Skeletal muscle cell (primary cell): ENCODE measurements at places on chromosomes 3 and 15.

GRCh38 chr3:66224220-66224619 is 3.4 kb downstream of the SLC25A26 start:
- DNase-seq, result no peak

DNA sequence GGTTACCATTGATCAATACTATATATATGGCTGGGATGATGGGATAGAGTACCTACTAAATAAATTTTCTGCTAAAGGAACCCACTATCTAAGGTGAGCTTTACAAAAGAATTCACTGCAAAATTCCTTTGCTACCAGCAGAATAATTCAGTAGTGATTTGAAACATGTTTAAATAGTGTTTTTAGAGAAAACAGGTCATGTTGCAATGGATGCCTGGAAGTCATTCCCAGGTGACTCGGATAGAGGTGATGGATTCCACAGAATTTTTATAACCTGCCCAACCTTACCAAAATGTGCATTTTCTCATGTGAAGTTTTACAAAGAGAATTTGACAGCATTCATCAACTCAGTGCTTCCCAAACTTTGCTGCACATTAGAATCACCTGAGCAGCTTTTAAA is 53.2 kb downstream of the CEP152 start:
- no peak for DNase-seq

- no peak for DNase-seq
Observed at GRCh38 chr3:6962801-6963200, 101.9 kb downstream of the GRM7 start.

DNA sequence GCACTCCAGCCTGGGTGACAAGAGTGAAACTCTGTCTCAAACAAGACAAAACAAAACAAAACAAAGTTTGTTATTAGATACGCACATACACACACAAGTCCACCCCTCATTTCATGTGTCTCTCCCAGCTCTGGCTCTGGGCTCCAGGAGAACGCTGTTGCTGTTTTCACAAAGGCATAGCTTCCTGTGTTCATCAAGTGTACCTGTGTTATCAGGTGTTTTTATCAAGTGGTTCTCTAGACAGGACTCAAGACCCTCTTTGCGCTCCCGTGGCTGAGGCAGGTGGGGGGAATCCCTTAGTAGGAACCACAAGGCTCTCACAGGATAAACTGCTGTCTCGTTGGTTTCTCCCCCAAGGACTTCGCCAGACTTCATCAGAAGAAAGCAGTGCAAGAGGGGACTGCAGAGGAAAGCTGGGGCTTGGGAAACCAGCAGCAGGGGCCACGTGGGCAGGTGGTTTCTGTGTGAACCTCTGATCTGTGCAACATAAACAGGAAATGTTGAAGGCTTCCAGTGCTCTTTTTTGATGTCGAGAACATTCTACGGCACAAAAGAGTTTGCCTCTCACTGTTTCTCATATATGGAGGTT is 6.9 kb upstream of the PPP1R2 start:
- no peak for DNase-seq

- no peak for DNase-seq
Observed at GRCh38 chr15:78641102-78641748, at the start of gene CHRNB4. TSS of gene CHRNB4 (minus strand) at chr15:78641210. CDS start at chr15:78641133, 77 bp downstream.

GRCh38 chr15:73856458-73857192 is 16.7 kb upstream of the TBC1D21 start:
- no peak for DNase-seq

DNA sequence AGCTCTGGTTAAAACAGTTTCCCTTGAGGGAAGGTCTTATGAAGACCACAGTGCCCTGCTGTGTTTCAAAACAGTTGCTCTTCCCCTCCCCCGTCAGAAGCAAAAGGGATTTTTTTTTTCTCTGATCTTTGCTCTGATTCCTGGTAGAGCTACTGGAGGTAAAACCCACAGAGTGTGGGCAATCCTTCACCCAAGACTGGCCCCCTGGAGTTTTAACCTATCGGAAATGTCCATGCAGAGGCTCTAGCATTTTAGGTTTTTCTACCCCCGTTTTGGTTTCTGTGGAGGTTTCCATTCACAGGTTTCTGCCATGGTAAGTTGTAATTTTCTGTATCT is 27.7 kb downstream of the GRM2 start:
- no peak for DNase-seq

- DNase-seq, result no peak
Observed at GRCh38 chr15:88678755-88679154, 39.9 kb downstream of the ISG20 start.

DNA sequence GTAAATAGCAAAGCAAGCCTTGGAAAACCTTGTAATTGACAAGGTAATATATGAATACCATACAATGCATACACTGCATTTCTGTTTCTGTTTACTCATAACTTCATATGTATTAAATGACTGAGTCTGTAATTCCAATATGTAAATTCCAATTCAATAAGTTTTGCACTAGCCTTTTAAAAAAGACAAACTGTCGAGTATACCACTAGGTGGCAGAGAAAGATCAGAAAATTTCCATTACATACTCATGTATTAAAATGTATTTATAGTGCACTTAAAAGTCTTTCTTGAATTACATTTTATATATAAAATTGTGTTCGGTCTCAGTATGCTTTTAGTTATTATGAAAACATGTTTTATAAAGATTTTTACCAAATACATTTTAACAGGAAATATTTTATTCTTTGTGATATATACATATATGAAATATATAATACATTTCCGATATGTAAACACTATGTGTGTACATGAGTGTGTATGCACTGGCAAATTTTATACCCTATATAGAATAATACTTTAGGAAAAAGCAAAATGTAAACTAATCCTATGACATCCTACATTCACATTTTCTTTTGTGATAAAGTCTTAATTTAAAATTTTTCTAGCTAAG is 216.8 kb downstream of the VGLL3 start:
- no peak for DNase-seq

DNA sequence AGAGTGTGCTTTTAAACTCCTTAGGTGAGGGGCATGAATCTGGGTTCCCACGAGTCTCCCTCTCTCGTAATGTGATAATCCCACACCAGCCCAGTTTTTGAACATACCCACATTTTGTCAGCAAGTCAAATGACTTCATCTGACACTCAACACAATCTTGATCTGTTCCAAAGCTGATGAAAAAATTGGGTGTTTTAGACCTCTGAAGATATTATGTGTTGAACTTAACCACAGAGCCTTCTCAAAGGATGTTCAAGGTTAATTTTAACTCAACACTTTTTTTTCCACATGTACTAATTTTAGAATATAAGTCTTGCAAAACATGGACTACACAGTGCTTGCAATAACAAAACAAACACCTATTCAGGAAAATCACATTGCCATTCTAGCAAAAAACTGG is 123.1 kb downstream of the TGFBR2 start:
- no peak for DNase-seq

- no peak for DNase-seq
Observed at GRCh38 chr15:68195336-68196112, 9.6 kb downstream of the CALML4 start.

DNA sequence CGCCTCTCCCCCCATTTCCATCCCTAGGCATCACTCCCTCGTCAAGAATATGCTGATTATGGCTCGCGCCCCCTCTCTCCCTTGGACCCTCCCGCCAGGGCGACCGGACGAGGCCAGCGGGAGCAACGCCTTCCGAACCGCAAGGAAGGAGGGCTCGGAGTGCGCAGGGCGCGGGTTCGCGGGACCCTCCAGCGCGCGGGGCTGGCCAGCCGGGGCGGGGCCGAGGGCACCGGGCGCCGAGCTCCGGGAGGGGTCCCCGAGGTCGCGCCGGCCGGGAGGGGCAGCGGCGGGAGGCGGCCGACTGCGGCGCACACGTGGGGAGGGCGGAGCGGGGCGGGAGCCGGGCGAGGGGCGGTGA is 483 bp downstream of the EHD4 start:
- no peak for DNase-seq

DNA sequence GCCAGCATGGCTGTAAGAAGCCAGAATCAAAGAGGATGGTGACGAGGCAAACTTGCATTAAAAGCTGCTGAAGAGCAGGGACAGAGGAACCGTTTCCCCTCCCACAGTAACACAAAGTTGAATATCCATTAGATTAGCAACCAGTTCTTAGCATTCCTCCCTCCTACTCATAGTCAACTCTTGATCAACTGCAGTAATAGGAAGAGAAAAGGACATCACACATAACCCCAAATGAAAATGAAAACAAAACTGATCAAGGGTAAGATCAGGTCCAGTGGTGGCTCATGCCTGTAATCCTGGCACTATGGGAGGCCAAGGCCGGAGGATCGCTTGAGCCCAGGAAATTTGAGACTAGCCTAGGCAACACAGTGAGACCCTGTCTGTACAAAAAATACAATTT is 165.2 kb downstream of the GREM1 start:
- DNase-seq, result no peak

DNA sequence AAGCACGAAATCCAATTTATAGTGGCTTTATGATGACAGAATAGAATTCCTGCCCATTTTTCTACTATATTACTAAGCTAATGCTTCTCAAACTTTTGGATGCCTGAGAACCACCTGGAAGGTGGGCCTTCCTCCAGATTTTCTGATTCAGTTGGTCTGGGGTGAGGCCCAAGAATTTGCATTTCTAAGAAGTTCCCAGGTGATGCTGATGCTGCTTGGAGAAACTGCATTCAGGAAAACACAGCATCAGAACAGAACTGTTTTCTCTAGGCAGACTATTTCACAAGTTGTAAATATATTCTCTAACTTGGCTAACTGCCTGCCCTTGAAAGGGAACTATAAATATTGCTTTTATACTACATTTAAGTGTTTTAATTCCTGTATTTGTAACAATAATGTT is 644.9 kb upstream of the DPPA4 start:
- DNase-seq, result no peak

DNA sequence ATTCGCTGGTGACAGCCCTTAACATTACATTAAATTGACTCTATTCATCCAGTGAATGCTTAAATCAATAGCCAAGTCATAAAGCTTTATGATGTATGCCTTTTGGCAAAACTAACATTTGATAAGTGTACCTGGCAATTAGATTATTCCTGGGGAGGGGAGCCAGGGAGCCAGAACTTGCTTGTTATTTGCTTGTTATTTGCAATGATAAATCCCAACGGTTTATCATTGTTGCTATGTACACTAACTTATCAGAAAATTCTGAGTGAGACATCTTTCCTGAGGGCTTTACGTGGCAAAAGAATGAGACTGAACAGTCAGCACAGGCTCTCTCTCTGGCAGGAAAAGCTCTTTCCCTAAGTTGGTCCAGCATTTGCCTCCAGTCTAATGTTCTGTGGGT is 35.8 kb upstream of the FBN1 start:
- no peak for DNase-seq

GRCh38 chr15:32778391-32779176 is 60.8 kb downstream of the GREM1 start:
- DNase-seq, result no peak

DNA sequence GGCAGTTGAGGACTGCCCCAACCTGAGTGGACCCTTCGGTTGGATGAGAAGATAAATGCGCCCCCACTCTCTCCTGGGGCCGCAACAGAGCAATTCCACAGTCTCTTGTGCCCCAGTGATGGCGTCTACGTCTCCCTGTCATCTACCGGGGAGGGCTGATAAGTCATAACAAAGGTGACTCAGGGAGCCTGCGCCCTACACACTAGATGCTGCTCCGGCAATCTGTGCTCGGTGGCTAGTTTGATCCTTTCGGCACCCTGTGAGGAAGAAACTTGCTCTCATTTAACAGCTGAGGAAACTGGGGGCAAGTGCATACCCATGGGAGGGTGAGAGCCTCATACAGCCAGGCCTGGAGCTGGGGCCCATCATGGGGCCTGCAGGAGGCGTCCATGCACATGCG is 14.1 kb upstream of the SEMA3F start:
- DNase-seq, result no peak

GRCh38 chr15:64013179-64014062 is 32.9 kb downstream of the DAPK2 start:
- DNase-seq, result no peak

- DNase-seq, result no peak
Observed at GRCh38 chr3:160170409-160171370, 54.5 kb upstream of the C3orf80 start.

DNA sequence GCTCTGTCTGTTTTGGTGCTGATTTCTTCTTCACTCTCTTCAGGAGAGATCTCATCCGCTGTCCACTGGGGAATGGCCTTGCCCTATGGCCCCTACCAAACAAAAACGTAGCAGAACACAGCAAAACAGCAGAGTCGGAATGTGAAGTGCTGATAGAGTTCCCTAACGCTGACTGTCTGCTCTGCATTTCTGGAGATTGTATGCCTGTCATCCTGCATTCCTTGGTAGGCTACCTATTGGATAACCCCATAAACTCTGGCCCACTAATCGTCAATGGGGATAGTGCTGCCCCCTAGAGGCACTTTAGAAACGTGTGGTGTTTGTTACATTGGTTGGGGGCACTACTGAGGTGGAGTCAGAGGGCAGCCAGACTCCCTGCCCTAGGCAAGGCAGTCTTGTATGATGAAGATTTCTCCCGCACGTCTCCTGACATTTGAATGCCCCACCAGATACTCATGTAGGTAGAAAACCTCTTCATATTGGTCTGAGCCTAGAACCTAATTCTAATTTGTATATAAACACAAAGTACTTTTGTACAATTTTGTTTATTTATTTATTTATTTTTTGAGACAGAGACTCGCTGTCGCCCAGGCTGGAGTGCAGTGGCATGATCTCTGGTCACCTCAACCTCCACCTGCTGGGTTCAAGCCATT is 15.6 kb upstream of the MAGEF1 start:
- DNase-seq, result no peak

DNA sequence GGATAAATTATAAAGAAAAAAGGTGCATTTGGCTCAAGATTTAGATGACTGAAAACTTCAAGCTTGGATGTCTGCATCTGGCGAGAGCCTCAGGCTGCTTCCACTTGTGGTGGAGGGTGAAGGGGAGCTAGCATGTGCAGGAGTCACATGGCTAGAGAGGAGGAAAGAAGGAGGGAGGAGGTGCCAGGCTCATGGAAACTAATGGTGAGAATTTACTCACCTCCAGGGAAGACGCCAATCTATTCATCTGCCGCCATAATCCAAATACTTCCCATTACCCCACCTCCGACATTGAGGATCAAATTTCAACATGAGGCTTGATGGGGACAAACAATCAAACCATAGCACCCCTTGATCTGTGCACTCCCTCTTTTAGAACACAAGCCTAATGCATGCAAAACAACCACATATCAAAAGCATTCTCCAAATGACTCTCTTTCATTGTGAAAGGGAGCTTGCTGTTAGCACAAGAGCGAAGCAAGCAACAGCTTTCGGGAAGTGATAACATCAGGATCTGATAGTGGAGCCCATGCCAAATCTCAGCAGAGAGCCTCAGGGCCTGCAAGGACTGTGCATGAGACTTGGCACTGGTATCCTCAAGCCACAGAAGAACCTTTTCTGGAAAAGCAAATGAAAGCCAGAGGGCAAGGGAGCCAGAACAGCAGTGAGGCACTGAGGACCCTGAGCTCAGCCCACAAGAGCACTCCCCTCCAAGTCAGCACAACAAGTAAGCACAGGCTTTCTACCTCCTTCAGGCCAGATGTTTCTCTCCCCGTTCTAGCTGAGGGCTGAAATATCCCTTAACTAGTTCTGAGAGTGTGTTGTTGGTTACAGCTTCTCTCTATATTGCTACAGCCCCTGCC is 50.2 kb upstream of the THBS1 start:
- DNase-seq, result no peak
